ENCODE measurements at places on chromosomes 4 and X.

DNA sequence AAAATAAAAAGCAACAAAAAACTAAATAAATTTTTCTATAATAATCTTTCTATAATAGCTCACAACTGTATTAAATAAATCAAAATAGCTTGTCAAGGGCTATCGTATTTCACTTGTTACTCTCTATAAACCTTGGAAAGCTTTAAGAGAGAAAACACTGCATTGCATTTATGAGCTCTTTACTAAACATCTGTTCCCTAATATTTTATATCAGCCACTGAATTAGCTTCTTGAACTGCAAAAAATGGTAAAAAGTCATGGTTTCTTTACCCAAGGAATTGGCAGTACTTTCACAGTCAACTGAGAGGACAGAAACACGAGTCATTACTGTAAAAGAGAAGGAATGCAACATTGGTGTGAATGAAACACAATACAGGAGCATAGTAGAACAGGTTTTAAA, 671.2 kb downstream of the PCDH18 start:
- DNase-seq: no peak

- DNase-seq: no peak
Measured at GRCh38 chrX:134294548-134294947, 57.6 kb downstream of the CCDC160 start.

DNA sequence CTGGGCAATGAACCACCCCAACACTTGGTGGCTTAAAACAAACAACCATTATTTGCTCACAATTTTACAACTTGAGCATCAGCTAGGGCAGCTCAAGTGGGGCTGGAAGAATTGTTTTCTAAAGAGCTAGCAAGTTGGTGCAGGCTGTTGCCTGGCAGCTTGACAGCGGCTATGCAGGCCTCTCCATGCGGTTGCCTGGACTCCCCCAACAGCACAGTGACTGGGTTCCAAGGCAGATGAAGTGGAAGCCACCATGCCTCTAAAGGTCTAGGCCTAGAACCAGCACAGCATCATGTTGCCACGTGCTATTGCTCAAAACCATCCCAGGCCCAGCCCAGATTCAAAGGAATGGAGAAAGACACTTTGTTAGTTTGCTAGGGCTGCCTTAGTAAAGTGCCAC, 114.8 kb downstream of the BCOR start:
- DNase-seq: no peak

DNA sequence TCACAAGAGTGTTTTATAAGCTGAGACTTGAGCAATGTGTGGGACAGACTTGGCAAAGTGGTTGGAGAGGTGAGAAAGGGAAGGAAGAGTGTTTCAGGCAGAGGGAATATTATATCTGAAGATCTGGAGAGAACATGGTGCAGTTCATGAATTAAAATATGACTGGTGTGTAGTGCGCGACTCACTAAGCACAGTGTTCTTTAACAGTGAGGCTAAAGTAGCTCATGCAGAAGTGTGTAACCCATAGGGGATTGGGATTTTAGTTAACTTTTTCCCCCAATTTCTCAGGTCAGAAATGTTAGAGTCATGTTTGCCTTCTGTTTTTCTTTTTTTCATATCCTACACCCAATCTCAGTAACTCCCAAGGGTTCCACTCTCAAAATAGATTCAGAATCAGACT, 9.7 kb downstream of the MTHFD2L start:
- no peak for DNase-seq

DNA sequence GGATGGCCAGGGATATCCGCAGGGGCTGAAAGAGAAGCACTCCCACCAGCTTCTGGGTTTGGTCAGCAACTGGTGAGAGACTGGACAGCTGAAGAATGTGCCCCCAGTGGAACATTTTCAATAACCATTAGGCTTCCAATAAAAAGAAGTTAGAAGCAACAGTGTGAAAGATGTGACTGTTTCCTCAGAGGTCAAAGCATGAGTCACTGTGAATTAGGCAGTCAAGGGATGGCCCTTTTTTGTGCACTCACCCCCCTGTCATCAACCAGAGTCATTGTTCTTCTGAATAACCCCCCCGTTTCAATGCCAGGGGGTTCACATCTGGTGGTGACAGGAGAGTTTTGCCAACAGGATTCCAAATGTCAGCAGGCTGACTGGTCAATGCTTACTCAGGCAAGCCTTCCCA, 74.6 kb upstream of the SH3RF1 start:
- peak; percentile 10 for DNase-seq

DNA sequence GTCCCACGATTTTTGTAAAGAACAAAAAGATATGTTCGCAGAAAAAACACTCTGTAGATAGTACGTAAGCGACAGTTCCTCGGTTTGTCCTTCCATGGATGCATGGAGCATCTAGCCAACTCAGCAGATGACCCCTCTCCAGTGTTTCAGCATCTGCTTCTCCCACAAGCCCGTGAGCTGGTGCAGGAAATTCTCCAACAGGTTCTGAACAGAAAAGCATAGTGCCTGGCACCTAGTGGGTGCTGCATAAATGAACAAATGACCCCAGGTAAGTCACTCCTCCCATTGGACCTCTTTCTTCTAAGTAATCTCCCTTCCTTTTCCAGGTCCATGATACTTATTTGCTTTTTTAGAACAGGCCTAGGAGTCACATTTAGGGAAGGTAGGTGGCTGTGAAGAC, 966 bp upstream of the KIAA0232 start:
- DNase-seq: peak; percentile 21

GRCh38 chr4:103361926-103362325, 163.8 kb upstream of the CENPE start:
- DNase-seq: no peak

- no peak for DNase-seq
Measured at GRCh38 chr4:177070533-177071058, 239.1 kb upstream of the NEIL3 start.

GRCh38 chr4:102988429-102989020, 31.0 kb downstream of the SLC9B1 start:
- no peak for DNase-seq

All from retina (tissue), 1 donor.